Activated T-cell treated with anti-CD3 and anti-CD28 coated beads, Interleukin-2, amount 50 U/mL, for 72 hours (primary cell): ENCODE measurements at places on chromosomes 1 and 21. TPM values are rescaled to one million over a fixed set of nuclear protein-coding genes. Genes with fewer than 3 reads are reported as not detected.

Gene DNASE2B
- total RNA-seq: not detected

GRCh38 chr1:26278303-26278702 lies 1.6 kb upstream of the SH3BGRL3 start:
- no peak for DNase-seq

Gene IGFN1
- total RNA-seq: 0.02 TPM

- DNase-seq: no peak
Measured at GRCh38 chr1:180157576-180158057, 2.9 kb downstream of the QSOX1 start.

Gene OR2T3
- total RNA-seq: not detected
